ENCODE measurements at places on chromosomes 12 and 14. TPM values are rescaled to one million over a fixed set of nuclear protein-coding genes. Genes with fewer than 3 reads are reported as not detected.

DNA sequence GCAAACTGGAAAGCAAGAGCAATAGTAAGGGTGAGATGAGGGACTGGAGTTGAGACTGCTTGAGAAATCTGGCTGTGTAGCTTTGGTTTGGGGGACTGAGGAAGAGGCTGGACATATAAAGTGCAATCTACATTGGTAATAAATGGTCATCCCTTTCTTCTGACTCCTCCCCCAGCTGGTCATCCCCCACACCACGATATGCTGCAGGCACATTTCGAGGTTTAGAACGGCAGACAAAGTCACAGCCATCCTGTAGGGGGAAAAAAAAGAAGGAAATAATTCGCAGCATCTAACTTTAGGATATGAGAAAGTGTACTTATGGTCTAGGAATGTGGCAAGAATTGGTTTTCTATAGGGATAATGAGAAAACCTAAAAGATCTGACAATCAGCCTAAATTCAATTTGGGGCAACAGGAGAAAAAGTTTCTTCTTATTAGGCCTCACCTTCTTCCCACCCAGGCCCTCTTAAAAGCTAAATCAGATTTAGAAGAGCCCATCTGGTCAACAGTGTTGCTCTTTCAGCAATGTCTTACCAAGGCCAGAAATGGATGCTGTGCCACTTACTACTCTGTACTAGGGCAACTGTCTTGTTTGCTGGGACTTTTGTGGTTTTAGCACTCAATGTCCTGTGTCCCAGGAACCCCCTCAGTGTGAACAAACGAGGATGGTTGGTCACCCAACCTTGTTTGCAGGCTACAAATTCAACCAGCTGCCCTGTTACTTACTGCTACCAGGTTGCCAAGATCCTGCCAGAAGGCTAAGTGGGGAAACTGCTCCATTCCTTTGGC, 7.6 kb downstream of the M6PR start:
- no peak for DNase-seq

DNA sequence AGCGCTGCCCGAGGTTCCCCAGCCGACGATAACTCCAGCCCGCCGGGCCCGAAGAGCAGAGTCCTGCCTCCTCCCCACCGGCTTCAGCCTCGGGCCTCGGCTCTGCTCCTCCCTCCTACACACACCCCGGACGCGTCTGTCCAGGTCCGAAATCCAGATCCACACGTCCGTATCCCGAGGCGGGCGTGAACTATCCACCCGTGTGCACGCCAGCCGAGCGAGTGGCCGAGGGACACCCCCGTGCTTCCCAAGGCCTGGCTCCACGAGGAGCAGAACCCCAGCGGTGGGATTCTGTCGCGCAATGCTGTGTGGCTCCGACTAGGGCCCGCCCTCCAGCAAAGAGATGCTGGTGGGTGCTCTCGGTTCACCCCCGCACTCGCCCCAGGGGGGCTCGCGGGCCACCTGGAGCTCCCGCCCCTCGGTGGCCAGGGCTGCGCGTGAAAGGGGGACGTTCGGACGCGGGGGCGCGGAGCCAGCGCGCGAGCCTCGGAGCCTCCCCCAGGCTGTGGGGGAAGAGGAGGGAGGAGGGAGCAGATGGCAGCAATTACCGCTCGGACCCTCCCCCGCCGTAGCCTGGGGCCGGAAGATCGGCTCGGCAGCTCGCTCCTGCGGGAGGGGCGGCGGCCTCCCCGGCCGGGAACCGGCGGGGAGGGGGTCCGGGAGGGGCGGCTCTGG, 18.9 kb upstream of the ANKRD33 start:
- DNase-seq: no peak

DNA sequence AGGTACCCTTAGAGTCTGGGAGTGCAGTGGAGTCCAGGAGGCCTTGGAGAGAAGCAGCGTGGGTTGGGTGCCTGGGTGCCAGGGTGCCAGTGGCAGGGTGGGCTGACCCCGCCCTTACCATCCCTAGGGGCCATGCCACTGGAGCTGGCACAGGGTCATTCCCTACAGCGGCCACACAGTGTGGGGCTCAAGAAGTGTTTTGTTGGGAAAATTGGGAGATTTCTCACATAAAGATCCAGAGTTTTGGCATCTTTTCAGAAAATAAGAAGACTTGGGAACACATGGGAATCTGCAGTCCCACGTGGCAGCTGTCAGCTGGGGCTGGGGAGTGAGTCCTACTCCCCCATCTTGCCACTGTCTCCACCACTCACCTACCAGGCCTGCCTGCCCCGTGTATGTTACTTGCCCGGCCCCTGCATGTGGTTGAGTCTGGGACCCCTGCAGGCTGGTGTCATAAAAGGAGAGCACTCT, 4.2 kb downstream of the VASH1 start:
- DNase-seq: no peak

GRCh38 chr14:38616959-38617358, 361.1 kb upstream of the CLEC14A start:
- no peak for DNase-seq

DNA sequence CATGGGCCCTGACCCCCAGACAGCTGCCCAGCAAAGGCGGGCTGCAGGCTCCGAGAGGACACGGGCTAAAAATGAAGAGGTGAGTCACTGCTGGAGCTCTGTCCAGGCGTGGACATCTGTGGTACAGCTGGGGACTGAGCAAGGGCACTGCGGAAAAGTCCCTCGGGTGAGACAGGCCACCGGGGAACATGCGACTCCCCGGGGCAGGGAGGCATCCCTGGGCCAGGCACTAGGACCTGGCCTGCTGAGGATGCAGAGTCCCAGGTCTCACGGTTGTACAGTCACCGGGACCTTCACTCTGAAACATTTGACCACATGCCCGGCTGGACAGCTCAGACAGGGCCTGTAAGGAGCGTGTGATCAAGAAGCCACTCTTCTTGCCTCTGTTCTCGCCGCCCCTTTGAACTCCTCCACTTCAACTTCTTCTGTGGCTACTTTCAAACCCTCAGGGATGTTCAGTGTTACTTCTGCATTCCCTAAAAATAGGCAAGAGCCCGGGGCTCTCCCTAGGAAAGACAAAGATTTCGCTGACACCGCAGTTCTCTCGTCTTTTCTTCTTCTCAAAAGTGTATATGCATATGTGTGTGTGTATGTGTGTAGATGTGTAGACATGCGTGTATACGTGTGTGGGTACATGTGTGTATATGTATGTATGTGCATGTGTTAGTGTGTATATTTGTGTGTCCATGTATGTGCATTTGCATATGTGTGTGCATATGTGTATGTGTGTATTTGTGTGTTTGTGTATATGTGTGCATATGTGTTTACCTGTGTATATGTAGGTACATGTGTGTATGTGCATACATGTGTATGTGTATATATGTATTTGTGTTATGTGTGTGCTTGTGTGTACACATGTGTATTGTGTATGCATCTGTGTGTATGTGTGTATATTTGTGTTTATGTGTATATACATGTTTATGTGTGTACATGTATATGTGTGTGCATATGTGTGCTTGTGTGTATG, 5.0 kb upstream of the RFLNA start:
- no peak for DNase-seq

GRCh38 chr14:24147761-24148428, 597 bp downstream of the RNF31 start:
- no peak for DNase-seq

- DNase-seq: no peak
These were observed 107.3 kb upstream of the MDM1 start for GRCh38 chr12:68439368-68440045.

DNA sequence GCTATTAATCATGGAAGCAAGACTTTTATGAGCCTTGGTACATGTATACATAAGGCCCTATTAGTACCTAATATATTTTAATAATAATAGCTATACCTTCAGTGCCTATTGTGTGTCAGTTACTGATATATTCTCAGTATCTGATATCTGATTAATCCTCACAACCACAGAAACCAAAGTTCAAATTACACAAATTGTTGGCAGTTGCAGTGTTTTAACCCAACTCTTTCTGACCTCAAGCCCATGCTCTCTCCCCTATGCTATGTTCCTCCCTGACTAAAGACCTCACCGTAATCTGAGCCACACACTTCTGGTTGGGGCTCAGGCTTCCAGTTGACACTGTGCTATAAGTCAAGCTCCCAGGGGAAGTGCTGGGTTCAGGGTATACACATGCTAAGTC, 214.4 kb downstream of the SPTSSA start:
- no peak for DNase-seq

The PLEKHD1 gene
- polyA plus RNA-seq: 3.9 TPM

The NPFF gene
- 0.61 TPM for polyA plus RNA-seq

The C14orf132 gene
- 31.1 TPM for polyA plus RNA-seq

The CRY1 gene
- polyA plus RNA-seq: 32.2 TPM

The TEX52 gene
- polyA plus RNA-seq: 0.44 TPM

The OTX2 gene
- polyA plus RNA-seq: not detected

All from right renal cortex interstitium (tissue), 3 donors.